ENCODE measurements at places on chromosomes 7 and 10.

DNA sequence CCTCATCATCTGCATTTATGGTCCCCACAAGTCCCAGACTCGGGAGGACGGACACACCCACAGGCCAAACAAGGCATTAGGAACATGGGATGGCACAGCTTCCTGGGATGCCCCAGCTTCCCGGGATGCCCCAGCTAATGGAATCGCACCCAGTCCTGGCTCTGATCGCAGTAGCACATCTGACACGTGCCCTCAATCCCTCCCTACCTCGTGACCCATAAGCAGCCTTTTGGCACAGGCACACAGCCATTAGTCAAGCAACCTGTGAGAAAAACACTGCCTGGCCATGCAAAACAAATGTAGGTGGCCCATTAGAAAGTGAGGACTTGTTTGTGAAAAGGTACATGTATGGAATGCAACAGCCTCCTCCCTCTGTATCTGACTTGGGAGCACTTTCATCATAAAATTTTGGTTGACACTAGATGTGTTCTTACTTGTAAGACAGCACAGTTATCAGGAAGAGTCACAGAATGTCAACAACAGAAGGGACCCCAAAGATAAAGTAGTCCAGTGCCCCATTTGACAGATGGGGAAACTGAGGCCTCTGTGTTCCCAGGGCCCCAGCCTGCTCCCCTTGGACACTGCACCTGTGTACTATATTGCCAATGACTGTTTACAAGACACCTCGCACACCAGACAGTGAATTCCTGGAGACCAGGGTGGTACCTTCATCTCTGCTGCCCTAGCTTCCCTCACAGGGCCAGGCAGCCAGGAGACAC lies 34.4 kb downstream of the DLG5 start:
- DNase-seq: no peak

DNA sequence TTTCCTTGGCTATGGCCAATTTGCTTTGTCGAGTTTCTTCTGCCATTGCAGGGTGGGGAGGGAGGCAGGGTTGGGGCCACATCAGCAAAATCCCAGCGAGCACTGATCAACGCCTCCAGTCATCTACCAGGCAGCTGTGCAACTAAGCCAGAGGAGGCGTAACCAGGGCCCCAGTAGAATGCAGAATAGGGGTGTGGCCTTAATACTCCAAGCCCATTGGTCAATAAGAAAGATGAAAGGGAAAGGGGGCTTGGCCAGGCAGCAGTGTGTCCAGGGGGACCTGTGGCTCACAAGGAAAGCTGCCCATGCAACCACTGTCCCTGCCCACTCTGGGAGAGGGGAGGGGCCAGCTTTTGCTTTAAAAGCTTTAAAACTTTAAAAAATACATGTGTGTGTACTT lies 21.5 kb upstream of the GGCT start:
- DNase-seq: no peak

- no peak for DNase-seq
Measured at GRCh38 chr10:86036544-86036831, 330.1 kb downstream of the GRID1 start.

DNA sequence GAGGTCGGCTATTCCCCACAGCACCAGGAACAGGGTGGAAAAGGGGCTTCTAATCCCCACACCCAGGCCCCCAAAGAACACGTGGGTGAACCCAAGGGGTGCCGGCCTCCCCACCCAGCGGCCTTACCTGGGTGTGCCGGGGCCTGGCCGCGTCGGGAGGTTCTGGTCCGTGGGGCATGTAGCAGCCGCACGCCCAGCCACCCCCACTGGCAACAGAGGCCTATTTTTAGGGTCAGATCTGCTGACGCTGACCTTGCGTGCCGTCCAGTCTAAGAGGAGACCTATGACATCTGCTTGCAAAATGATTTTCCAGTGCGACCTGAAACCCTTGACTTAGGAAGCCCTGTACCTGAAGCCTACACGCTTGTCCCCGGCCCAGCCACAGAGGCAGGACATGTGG lies 38.0 kb upstream of the SAMD8 start:
- no peak for DNase-seq

DNA sequence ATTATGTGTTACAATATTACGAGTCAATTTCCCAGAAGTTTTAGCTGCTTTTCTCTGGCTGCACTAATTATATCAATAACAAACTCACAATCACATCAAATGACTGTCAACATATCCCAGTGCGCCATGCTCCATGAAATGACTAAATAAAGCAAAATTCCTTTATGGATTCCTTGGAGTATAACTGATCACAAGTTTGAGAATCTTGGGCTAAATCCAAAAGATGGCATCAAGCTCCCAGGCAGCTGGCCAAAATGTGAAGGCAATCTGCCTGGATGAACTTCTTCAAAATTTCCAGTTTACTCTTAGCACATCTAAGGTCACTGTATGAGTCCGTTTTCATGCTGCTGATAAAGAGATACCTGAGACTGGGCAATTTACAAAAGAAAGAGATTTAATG lies 210.8 kb downstream of the CCSER2 start:
- no peak for DNase-seq

DNA sequence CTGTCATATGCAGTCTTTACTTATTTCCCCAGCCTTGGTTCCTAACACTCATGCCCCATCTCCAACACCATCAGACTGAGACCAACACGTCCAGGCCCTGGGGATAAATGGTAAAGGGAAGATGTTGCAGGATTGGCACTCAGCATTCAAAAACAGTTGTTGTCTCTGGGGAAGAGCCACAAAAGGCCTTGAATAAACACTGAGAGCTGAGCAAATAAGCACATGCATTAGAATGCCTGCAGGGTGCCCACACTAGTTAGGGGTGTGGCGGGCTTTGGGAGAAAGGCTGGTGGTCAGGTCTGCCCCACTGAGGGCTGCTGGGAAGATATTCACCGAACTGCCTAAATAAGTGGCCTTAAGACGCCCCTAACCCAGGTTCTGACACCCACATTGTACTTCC lies 391.0 kb downstream of the GFRA1 start:
- no peak for DNase-seq

GRCh38 chr10:84054743-84055142 lies 84.6 kb upstream of the GHITM start:
- DNase-seq: no peak

DNA sequence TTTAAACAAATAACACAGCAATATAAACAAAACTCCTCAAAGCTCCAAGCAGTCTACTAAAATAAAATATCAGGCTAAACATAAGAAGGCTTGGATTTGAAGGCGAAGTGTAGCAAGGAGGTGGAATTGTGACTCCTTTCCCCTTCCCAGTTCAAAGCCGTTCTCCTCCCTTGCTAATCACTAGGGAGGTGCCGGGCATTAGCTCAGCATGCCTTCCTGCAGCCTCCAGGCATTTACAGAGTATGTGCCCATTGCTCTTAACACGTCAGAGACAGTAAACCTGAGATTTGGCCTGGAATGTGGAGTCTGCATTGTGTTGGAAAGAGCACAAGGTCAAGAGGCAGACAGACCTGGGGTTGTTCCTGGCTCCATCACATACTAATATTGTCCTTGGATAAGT lies 15.6 kb downstream of the CNNM1 start:
- no peak for DNase-seq

GRCh38 chr7:108211382-108212201 lies 81.4 kb upstream of the LAMB4 start:
- DNase-seq: no peak

DNA sequence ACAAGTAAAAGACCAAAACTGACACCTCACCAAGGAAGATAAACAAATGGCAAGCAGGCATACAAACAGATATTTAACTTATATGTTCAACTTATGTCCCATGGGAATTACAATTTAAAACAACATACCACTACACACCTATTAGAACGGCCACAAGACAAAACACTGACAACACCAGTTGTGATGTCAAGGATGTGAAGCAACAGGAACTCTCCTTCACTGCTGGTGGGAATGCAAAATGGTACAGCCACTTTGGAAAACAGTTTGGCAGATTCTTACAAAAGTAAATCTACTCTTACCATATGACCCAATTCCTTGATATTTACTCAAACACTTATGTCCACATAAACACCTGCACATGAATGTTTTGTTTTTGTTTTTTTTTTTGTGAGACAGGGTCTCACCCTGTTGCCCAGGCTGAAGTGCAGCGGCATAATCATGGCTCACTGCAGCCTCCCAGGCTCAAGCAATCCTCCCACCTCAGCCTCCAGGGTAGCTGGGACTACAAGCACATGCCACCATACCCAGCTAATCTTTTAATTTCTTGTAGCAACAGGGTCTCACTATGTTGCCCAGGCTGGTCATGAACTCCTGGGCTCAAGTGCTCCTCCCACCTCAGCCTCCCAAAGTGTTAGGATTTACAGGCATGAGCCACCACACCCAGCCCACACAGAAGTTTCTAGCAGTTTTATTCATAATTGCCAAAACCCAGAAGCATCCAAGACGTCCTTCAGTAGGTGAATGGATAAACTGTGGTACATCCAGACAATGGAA lies 27.3 kb downstream of the HERC4 start:
- no peak for DNase-seq

Data from HS-27A (cell line).